ENCODE measurements at places on chromosomes 2 and 18.

DNA sequence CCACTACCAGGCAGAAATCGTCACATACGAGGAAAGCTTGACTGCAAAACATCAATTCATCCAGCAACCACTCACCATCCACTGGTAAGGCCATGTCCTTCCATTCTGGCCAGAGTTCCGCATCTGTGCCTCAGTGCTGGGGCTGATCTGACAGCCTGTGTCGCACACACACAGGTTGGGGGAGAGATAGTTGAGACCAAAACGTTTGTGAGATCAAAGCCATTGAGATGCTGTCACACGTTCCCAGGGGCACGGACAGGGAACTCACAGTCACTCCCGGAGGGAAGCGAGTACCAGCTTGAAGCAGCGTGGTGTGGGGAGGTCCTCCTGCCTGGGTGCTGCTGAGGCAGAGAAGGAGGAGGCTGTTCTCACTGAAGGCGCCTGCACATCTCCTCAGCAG is 458.5 kb upstream of the SALL3 start:
- DNase-seq: no peak

- no peak for DNase-seq
Measured at GRCh38 chr18:44846450-44846849, 165.8 kb downstream of the SETBP1 start.

DNA sequence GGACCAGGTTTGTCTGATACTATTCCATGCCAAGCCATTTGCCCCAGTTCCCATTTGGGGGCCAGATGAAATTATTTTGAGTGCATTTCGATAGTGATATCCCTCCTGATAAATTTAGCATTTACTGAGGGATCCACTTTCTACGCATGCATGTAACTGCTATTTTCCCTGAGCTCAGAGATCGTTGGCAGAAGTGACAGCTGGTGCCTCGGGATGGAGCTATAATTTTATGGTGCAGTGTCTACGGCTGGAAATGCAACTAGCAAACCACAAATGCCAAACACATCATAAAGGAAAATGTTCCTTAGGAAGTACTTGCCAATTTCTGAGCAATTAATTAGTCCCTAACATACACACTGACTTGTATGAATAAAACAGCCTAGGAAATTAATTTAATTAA is 254.8 kb downstream of the SLC8A1 start:
- DNase-seq: no peak

- DNase-seq: no peak
Measured at GRCh38 chr2:32820088-32820487, 126.7 kb upstream of the LTBP1 start.

- no peak for DNase-seq
Measured at GRCh38 chr18:57542812-57543427, 43.6 kb downstream of the FECH start.

GRCh38 chr18:48186131-48186766 is 222.9 kb downstream of the ZBTB7C start:
- DNase-seq: no peak

Data from stimulated activated CD4-positive, alpha-beta T cell treated with anti-CD3 and anti-CD28 coated beads, Interleukin-1b, Interleukin-23, amount 100 ng/mL, for 48 hours (primary cell).